Stimulated activated CD8-positive, alpha-beta memory T cell treated with anti-CD3 and anti-CD28 coated beads, Interleukin-7, amount 100 ng/mL, for 1 hour (primary cell): ENCODE measurements at places on chromosomes 4 and X.

DNA sequence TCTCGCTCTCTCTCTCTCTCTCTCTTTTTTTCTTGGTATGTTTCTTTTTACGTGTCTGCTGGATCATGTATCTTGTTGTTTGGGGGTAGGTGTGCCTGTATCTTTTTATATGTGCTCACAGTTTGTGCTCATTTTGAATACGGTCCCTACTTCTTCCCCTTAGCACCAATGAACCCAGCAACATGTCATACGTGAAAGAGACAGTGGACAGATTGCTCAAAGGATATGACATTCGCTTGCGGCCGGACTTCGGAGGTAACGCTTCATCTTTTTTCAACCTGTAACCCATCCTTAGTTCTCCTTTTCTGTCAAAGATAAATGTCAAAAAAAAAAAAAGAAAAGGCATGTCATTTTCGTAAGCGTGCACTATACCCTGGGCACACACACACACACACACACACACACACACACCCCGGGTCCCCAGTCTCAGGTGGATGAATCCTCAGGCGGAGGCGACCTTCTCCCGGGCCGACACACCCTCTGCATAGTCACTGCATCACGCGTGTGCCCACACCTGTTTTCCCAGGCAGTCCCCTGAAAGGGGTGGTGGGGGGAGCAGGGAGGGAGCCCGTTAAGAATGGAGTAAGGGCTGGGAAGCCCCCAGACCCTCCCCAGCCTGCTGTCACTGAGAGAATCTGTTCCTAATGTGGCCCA, 511 bp downstream of the GABRB1 start:
- no peak for DNase-seq

DNA sequence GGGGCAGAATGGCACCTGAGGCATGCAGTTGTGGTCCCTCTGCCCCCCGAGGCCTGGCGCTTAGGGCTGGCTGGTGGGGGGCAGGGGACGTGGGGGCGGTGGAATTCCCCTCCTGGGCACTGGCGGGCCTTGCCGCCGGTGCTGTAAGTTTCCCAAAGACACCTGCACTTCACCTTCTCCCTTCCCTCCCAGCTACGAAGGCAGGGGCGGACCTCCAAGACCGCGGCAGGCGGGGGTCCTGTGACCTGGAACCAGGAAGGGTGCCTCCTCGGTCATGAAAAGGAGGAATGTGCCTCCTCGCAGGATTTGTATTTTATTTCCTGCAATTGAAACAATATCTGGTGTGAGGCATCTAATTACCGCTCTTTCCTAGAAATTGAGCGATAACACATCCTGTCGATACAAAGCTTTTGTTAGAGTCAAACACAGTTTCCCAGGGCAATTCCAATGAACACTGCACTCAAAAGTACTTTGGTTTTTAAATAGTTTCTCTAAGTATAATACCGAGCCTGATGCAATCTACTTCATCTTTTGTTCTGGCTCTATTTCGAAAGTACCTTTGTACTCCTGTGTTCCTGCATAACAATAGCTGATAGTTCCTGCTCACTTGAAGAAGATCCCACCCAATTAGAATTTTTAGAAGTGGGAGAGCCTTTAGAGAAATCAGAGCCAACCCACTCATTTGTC, 12.3 kb upstream of the ADRA2C start:
- no peak for DNase-seq

GRCh38 chr4:55337944-55338343, 8.1 kb upstream of the SRD5A3 start:
- no peak for DNase-seq

GRCh38 chr4:101081695-101082369, 265.5 kb downstream of the PPP3CA start:
- DNase-seq = no peak

DNA sequence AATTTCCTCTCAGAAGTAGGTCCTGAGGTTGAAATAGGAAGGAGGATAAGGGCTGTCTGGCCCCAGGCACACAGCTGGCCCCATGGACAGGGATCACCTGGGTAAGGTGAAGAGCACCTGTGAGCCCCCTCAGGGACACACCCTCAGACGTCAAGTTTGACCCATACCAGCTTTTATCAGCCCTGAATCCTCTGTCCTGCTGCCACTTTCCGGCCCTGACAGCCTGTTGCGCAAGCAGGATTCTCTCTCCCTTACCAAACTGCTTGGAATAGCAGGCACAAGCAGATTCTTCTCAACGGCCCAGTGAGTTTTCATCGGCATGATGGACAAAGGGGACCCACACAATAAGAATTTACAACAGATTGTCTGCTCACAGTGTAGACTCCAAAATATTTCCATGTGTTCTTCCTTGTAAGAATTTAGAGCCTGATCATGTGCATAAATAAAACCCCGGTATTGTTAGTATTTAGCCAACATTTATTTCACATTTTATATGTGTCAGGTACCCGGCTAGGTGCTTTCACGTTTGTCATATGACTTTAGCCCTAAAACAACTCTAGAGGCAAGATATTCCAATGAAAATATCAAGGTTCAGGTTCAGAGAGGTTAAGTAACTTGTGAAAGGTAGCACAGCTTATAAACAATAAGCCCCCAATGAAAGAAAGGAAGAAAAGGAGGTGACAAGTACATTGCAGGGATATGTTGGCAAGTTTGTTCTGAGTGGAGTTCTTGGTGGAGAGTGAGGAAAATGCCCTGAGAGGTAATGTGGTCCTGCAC, 107.2 kb upstream of the KIT start:
- no peak for DNase-seq

GRCh38 chr4:52950226-52950625, 88.1 kb downstream of the RASL11B start:
- no peak for DNase-seq

DNA sequence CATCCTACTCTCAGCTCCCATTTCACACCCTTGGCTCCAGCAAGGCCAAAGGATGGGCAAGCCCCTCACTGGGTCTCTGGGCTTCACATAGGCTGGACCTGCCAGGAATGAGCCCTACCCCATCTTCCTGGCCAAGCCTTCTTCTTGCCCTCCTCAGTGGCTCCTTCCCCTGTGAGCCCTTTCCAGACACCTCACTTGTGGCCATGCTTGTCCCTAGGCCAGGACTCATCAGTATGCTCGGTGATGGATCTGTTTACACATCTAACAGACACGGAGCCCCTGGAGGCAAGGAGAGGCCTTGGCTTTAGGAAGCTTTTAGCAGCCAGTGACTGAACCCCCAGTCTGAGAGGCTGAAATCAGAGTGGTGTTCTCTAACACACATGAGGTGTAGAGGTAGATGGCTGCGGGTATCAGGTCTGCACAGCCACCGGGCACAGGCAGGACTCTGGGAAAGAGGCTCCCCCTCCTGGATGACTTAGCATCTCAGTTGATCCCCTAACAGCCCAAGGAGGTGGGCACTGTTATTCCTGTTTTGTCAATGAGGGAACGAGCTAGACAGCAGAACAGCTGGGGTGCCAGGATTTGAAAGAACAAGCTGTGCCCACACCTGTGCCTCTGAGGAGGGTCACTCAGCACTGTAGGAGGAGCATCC, 44.8 kb downstream of the PPP2R2C start:
- no peak for DNase-seq

DNA sequence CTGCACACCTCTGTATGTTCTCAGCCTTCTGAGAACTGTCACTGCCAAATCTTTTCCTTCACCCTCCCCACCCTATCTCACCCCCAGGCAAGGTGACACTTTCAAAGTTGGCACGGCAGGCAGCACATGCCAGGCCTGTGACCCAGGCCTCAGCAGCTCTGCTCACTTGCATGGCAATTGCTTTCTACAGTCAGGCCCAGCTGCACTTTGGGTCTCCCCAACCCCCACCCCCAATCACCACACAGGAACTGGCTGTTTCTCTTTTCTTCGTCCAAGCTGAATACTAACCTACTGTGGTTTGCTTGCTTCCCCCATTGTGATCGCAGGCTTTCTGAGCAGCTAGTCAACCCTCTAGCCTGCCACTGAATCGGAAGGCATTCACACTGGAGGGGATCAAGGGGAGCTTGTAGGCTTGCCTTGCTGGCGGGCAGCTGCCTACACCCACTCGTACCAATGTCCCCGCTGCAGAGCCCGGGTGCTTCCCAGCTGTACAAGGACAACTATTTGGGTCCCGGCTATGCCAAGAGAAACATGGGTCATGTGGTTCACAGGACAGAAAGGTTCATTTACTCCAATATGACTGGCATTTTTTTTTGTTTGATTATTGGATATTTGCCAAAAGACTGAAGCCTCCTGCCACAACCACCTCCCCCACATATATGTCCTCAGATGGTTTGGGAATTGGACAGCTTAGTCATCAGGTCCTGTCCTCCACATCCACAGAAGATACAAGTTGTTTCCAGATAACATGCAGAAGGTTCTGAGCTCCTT, 28.1 kb downstream of the SLC25A43 start:
- DNase-seq = no peak

DNA sequence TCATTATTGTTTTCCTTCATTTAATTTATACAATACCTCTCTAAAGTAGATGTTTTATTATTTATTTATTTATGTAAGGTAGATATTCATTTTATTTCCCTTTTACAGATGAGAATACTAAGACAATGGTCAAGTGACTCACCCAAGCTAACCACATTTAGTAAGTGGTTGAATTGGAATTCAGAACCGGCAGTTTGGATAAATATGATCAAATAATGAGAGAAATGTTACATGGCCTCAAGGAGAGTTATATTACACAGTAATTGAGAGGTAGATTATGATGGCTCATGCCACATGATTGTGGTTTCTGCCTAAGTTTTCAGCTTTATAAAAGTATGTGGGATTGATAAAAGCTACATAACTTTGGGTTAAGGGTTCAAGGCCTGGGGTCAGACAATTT, 239.4 kb upstream of the BOD1L1 start:
- DNase-seq = no peak

DNA sequence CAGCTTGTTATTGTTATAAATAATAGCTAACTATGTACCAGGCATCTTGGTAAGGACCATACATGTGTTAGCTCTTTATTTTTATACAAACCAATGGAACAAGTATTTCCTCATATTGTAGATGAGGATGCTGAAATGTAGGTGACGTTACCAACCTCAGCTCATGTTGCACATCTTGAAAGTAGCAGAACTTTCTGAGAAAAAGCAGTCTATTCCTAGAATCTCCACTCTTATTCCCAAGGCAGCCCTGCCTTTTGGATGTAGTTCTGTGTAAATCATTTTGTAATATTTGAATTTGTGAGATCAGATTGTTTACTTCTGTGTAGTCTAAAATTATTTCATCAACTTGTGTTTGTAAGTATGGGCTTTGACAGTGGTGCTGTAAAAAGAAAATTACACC, 5.3 kb downstream of the FHDC1 start:
- no peak for DNase-seq

GRCh38 chrX:44961817-44962607, 89.0 kb downstream of the KDM6A start:
- DNase-seq = no peak

- no peak for DNase-seq
Measured at GRCh38 chr4:122928930-122929329, 6.5 kb upstream of the NUDT6 start.

- DNase-seq = peak; percentile 23
Measured at GRCh38 chr4:17324386-17324830, 187.5 kb downstream of the QDPR start.

DNA sequence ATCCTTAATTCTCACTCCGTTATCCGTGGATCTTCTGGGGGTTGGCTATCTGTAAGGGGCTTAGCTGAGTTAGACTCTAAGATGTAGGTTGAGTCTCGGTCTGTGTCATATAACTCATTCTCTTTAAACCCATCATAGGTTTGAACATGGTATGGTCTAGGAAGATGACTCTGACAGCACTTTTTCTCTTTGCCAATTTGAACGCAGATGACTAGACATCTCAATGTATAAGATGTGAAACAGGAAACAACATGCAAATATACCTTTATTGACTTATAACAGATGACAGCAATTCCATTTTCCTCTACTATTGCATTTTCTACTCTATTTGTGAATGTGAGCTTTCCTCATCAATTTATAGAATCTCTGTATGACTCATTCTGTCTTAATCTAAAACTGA, 634.8 kb upstream of the MAGEB2 start:
- no peak for DNase-seq

DNA sequence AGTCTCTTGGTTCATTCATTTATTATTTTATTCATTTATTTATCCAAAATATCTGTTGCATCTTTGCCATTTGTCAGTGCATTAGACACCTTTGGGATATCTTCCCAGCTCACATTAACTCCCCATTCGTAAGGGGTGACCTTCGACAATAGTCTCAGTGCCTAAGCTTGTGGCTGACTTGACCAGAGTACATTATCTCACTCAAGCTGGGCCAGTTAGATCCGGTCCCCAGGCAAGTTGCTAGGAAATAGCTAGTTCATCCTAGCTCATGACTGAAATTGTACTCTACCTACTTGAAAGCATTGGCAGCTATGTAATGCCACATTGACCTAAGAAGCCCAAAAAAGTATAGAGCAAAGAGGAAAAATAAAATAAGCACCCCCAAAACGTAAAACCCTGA, 165.3 kb downstream of the FBXO8 start:
- no peak for DNase-seq

GRCh38 chrX:140764401-140764919, 54.9 kb downstream of the LINC00632 start:
- DNase-seq = no peak

DNA sequence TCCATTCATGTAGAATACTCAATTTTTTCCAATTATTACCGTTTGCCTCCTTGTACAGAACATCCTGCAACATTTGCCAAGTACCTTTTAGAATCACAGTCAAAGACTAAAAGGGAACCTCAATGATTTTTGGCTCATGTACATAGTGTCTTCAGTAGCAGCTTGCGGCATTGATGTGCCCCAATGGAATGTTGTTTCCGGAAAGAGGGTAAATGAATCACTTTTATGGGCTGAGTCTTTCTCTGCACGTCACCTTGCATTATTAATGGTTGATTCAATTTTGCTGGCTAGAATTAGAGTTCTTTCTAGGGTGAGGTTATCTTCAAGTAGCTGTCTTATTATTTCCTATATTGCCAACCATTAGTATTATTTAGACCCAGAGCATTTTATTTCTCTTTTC, 116.9 kb upstream of the GABRA2 start:
- no peak for DNase-seq
